ENCODE measurements at places on chromosomes 5 and 9. TPM values are rescaled to one million over a fixed set of nuclear protein-coding genes. Genes with fewer than 3 reads are reported as not detected.

IL33 gene
- polyA plus RNA-seq = 7.3 TPM

FAM221B gene
- polyA plus RNA-seq = 0.40 TPM

TMEM167A gene
- 109 TPM for polyA plus RNA-seq

PKD2L2 gene
- 0.48 TPM for polyA plus RNA-seq

RNF183 gene
- 5.1 TPM for polyA plus RNA-seq

PROB1 gene
- 2.4 TPM for polyA plus RNA-seq

- DNase-seq = peak; percentile 53
These were observed 1.0 kb upstream of the GOLGA1 start for GRCh38 chr9:124941679-124942561.

DNA sequence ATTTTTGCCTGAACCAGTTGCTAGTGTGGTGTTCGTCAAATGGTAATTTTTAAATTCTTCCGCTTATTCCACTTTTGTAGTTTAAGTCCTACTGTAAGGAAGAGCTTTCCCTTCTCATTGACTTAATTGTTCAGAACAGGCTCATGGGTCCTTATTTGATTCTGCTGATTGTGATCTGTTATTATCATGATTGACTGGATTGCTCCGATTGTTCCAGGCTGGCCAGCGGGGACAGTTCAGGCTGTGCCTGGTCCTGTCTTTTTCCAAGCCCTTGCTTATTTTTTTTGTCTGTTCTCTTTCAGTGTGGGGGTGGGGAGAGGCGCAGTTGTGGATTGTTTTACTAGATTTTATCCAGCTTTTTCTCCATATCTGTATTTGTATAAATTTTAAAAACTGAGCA is 52.4 kb downstream of the TRIO start:
- DNase-seq = no peak

DNA sequence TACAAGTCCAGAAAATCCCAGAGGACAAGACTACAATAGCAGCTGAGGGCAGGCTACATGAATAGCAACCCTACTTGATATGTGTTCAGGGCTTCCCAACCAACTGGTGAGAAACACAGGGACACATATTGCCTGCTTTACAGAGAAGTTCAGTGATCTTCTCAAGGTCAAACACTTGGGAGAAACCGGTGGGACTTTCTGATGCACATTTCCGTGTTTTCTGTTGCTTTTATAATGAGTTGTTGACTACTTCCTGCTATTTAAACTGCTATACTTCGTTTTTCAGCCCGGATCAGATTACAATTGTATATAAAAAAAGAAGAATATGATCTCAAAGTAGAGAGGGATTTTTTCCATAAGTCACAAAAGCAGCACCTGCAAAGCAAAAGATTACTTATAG is 175.1 kb downstream of the SNX18 start:
- no peak for DNase-seq

DNA sequence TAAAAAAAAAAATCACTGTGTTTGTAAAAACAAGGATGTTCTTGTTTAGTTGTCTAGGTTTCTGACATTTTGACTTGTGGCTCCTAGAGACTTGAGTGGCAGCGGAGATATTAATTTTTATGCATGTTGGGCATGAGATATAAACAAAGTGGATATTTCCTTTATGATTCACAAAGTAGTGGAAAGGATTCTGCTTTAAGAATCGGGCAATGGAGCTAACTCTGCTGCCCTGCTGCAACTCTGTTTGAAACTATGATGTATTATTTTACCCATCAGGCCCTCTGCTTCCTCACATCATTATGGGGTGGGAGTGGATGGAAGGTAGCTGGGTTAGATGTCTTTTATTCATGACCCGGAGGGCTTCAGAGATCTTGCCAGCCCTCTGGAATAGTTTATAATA is 94.1 kb upstream of the CD180 start:
- DNase-seq = no peak

DNA sequence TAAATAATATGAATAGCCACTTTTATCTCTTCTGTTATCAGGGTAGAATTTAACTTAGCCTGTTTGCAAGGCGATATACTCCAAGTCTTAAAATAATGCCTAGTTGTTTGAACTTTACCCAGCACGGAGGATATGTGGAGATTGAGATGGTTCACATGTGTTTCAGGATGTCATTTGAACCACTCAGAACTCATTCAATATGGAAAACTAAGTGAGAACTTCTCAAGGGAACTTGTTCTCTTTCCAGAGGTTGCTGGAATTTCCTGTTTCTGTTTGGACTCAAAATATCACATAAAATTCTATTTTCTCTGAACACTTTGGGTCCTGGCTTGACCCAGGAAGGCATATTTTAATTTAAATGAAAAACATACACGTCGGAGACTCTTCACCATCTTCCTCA is 139.1 kb upstream of the MYO10 start:
- no peak for DNase-seq

DNA sequence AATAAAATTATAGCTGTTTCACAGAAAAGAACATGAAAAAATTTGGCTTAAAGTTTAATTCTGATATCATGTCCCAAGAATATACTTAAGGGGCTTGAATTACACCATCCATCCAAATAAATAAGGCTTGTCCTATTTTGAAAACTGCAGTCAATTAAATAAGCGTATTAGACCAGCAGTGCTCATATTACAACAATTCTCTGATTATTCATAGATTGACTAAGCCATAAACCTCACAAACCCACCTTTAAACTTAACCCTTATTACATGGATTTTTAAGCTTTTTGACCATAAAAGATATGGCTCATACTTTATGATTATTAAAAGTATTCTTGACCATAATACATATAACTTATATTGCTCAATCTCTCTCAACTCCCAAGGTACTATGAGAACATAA is 127.9 kb downstream of the ELAVL2 start:
- DNase-seq = no peak

GRCh38 chr9:98968601-98969337 is 25.1 kb downstream of the COL15A1 start:
- no peak for DNase-seq

GRCh38 chr9:98745470-98745869 is 36.7 kb upstream of the GABBR2 start:
- DNase-seq = no peak

DNA sequence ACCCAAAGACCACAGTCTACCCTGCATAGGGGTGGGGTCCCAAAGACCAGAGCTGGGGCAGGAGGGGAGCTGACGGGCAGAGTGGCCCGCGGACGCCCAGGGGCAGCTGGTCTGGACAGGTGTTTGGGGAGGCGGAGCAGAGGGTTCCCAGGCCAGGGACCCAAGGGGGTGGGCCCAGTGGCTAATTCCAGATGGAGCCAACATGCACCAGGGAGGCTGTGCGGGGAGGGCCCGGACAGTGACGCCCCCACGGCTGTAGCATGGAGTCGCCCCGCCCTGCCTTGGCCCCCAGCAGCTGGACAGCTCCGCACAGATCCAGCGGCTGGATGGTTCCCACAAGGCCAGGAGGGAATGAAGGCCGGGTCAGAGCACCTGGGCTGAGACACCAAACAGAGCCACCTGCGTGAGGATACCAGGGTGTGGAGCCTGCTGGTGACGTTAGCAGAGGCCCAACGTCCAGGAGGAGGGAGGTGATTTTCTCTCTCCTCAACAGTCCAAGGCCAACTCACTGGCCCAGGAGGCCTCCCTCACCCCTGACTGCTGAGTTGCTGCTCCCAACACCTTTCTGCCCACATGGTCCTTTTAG is 55.3 kb upstream of the EGFL7 start:
- no peak for DNase-seq

- DNase-seq = no peak
These were observed 21.8 kb downstream of the MCTP1 start for GRCh38 chr5:95262933-95263660.

- no peak for DNase-seq
These were observed 125.9 kb downstream of the KCNIP1 start for GRCh38 chr5:170629566-170630175.

GRCh38 chr9:89680547-89681467 is 76.0 kb downstream of the GADD45G start:
- no peak for DNase-seq

DNA sequence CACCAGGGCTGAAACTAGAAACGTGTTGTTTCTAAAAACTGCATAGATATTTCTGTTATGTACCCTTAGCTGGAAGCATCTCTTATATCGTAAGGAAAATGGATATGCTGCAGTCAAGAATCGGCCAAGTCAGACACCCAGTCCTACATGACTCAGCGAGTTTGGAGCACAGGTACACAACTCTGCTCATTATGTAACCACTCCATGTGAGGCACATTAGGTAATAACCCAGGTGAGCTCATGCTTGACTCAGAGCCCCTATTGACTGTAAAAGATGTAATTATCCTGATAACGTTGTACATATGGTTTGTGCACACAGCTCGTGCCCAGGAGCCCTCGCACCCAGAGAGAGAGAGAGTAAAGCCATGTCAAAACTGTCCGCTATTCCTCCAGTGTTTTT is 593.7 kb upstream of the ACO1 start:
- DNase-seq = no peak

DNA sequence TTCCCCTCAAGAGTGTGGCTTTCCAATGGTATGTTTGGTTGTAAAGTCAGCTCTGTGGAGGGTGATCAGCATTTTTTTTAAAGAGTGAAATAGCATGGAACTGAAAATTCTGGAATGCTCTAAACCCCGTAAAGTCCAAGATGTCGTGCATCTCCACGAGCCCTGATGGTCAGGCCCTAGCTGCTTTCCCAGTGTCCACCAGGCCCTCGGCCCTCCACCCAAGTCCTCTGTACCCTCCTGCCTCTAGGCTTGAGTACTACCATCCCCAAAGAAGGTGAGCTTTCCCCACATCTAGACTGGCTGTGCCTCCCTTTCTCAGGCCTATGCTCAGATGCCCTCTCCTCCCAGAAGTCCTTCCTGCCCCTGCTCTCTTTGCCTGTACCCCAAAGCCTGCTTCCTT is 280.3 kb downstream of the GADD45G start:
- DNase-seq = no peak

DNA sequence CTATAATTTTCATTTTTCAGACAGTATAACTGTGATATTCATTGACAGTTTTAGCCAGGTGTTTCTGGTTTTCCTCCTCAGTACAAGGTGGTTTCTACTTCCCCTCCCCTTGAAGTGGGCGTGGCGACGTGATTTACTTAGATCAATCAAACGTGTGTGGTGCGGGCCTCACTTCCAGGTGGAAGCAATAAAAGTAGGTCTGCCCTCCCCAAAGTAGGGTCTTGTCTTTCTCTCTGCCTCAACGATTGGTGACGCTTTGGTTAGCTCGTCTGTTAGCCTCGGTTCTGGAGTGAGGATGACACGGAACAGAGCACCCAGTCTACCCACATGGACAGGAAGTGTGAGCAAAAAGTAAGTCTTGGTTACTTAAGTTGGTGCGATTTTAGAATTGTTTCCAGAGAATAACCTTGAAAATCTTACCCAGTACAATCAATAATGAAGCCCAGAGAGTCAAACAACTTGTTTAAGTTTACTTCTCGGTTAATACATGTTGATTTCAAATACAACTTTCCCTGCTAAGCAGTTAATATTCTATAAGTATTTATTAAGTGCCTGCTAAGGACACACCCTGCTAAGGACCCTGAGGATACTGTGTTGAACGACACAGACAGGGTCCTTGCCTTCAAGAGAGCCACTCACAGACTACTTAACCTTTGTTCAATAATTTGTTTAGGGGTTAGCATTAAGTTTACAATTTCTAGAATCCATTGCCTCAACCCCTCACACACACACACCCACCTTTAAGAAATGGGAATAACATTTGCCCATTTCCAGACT is 48.4 kb downstream of the COX7C start:
- no peak for DNase-seq

DNA sequence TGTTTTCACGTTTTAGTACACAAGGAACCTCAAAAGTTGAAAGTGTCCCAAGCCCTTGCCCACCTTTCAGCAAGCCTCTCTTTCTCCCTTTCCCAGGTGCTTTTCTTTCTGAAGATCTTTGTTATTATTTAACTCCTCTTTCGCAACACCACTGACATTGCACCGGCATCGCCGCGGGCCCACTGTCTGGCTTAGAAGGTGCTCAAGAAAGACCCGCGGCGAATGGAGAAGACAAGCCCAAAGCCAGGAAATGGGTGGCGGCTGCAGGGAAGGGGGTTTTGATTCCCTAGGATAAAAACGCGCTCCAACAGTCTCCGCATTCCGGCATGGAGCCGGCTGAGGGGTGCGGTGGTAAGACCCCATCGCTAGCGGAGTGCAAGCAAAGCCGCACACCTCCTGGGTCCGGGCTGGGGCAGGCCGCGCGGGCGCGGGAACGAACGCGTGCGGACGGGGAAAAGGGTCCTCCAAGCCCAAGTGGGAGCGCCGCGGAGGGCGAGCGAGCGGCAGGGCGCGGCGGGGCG is 404 bp upstream of the AFAP1L1 start:
- no peak for DNase-seq

GRCh38 chr5:179776411-179776938 is 17.3 kb upstream of the LTC4S start:
- DNase-seq = no peak

DNA sequence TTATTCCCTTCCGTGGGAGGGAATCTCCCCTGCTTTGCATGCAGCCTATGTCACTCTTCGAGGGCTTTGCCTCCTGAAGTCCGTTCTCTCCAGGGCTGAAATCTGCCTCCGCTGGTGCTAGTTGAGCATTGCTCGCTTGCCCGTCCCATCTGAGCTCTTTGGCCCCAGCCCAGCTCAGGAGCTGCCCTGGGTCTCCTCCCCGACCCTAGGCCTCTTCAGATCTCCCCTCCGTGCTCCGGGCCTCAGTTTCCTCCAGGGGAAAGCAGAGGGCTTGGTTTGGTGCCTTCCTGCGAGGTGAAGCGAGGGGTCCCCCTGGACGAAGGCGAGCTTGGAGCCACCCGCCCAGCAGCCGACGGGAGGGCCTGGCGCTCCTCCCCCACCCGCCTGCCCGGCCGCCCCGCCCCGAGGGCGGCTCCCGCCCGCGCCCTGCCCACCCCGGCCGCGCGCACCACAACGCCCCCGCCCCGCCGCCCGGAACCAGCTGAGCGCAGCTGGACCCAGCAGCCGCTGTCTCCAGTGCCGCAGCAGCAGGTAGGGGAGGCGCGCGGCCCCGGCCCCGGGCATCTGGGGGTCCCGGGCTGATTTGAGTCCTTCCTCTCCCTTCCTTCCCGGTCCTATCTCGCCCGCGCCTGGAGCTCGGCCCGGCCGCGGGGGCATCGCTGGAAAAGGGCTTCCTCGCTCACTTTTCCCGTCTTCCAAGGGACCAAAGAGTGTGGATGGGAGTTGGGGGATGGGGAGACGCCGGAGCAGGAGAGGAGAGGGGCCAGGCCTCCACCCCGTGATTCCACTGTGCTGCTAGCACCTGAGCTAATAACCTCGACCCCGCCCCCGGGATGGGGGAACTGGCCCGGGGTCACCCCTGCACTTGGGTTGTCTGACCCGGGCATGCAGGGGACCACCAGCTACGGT is at the start of gene GSN:
TSS of gene GSN (plus strand) at position 474 of the 909 bp plus-strand sequence. CDS start 33,810 bp downstream, outside the sequence.
- DNase-seq = peak; percentile 70

GRCh38 chr5:7801891-7802614 is 48.9 kb downstream of the CFAP90 start:
- no peak for DNase-seq

Measured in left kidney (tissue), 8 donors.